Posterior cingulate gyrus (tissue), 11 donors: ENCODE measurements at places on chromosomes 6 and 20.
A peak's percentile ranks its signal among the peaks of the same experiment; 100 is the strongest.

DNA sequence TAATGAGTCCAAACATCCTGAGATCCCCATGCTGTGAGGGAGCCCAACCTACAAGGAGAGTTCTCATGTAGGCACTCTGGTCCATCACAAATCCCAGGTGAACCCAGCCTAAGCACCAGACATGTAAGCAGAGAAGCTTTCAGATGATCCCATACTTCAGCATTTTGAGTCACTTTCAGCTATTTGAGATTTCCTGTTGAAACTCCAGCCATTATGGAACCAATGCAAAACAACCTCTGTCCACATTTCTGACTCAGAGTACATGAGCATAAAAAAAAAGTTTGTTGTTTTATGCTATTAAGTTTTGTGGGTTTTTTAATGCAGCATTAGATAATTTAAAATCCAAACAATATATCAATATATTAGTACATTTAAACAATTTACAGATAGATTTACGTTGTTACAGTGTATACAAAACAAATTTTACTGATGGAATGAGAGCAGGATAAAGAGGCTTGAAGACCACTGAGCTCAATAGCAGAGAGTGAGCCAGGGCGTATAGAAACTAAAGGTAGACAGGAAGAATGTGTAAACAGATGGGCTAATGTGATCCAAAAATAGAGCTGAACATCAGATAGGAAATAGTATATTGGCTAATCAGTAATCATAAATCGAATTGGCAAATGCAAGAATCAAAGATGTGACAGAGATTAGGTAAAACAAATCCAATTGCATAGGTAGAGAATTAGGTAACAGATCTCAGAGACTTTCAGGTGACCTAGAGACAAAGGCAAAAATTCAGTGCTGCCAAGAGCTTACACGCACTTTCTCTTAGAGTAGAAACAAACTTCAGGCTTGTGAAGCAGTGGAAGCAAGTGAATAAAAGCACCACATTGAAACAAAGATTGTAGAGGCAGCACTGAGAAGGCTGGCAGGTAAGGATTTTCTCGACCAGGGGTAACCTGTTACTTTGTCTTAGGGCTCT is 36.2 kb upstream of the PLCB1 start:
- no peak for DNase-seq

DNA sequence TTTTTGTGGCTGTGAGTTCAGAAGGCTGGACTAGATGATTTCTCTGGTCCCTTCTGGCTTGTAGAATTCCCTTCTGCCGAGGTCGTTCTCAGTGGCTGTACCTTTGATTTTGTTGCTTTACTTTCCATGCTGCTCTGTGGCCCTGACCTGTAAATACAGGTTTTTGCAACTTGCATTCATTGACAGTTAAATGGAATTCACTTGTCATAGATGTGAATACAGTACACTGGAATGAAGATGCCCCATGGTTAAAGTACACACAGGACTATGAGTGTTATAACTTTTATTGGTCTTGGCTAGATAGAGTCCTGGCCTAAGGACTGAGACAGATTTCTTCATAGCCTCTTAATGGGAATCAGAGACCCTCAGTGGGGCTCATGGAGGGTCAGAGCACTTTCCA is 12.9 kb upstream of the EFCAB8 start:
- DNase-seq: no peak

- no peak for DNase-seq
Measured at GRCh38 chr20:45621593-45621992, 7.9 kb upstream of the WFDC10A start.

GRCh38 chr6:129498541-129498940 is 211.4 kb downstream of the ARHGAP18 start:
- DNase-seq: no peak

GRCh38 chr6:7590918-7591302 is 912 bp downstream of the SNRNP48 start:
- DNase-seq: no peak

- DNase-seq: no peak
Measured at GRCh38 chr6:30349421-30350177, 4.6 kb downstream of the RPP21 start.

- DNase-seq: peak; percentile 74
Measured at GRCh38 chr6:62286470-62286843, 432 bp upstream of the KHDRBS2 start.

GRCh38 chr6:86016077-86016476 is 373.4 kb upstream of the SYNCRIP start:
- no peak for DNase-seq

GRCh38 chr6:130713144-130713543 is 114.1 kb upstream of the SMLR1 start:
- peak; percentile 31 for DNase-seq

DNA sequence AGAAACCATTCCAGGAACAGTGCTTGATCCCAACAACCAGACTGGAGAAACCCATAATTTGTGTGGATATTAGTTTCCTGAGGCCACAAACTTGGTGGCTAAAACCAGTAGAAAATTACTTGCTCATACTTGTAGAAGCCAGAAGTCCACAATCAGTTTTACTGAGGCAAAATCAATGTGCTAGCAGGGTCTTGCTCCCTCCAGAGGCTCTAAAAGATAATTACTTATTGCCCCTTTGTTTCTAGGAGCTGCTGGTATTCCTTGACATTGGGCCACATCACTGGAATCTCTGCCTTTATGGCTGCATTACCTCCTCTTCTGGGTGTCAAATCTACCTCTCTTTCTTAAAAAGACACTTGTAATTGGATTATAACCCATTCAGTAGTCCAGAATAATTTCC is 142.2 kb upstream of the SAMD5 start:
- DNase-seq: no peak

DNA sequence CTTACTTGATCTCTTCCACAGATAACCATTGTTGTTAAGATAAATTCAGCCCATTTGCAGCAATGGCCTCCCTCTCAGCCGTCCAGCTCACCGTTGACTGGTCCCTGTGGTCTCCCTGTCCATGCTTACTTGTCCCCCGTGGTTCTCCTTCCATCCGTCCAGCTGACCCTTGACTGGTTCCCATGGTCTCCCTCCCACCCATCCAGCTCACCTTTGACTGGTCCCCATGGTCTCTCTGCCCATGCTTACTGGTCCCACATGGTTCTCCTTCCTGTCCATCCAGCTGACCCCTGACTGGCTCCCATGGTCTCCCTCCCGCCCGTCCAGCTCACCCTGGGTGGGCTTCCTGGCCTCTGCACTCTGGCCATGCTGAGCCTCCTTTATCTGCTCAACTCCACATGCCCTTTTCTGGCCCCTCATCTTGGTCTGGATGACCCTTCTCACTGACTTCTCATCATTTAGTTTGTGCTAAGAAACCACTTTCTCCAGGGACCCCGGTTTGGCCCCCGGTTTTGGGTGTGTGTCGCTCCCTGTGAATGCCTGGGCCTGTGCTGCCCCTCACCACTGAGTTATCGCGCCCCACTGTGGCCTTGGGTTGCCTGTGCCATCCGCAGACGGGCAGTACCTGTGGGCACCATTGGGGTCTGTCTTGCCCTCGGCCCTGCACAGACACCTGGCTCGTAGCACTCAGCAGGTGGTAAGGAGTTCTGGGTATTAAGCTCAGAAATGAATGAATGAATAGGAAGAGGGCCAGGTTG is 146.4 kb downstream of the ERMARD start:
- peak; percentile 81 for DNase-seq

DNA sequence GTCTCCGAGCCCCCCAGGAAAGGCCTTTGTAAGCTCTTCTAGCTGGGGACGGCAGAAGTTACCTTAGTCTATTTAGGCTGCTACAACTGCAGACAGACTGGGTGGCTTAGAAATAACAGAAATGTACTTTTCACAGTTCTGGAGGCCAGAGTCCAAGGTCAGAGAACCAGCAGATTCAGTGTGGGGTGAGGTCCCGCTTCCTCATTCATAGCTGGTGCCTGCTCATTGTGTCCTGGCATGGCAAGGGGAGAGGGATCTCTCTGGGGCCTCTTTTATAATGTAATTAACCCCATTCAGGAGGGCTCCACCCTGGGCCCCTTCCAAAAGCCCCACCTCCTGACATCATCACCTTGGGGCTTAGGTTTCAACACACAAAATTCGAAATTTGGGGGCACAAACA is 315.1 kb downstream of the CDH4 start:
- DNase-seq: no peak

DNA sequence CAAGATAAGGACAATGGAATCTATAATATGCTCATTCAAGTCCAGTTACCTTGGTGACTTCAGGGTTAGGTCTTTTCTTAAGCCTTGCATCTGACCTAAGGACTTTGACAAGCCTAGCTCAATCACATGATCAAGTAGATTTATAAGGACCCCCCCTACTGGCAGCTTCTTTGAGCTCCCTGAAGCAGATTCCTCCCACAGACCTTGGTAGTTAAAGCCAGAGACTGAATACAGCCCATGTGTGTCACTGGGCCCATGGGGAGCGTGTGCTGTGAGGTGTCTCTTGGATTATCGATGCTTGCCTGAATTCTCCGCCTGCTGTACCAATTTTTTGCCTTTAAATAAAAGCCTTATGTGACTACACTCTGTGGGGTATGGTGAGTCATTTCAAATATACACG is 372.7 kb upstream of the RGS17 start:
- no peak for DNase-seq

DNA sequence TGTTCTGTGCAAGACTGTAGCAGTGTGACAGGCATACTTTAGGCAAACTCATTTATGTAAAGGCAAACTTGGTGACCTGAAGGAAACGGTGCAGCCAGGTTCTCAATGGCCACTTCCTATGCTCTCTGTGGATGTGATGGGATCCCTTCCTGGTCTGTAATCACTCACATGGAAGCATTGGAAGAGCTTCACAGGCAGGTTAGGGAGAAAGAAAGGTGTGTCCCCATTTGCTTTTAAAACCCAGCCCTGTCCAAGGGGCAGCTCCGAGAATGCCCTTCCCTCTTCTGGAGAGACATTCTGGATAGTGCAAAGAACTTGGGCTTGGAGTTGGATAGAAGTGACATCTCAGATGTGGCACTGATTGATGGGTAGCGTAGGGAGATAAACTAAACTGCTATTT is 28.1 kb downstream of the CEP43 start:
- DNase-seq: no peak
